Lower leg skin (tissue), 4 donors: ENCODE measurements at places on chromosomes 1 and 21.

- no peak for DNase-seq
These were observed 50.7 kb upstream of the TNFSF4 start for GRCh38 chr1:173257805-173258204.

GRCh38 chr1:200438911-200439310 is 29.1 kb upstream of the ZNF281 start:
- DNase-seq: no peak

DNA sequence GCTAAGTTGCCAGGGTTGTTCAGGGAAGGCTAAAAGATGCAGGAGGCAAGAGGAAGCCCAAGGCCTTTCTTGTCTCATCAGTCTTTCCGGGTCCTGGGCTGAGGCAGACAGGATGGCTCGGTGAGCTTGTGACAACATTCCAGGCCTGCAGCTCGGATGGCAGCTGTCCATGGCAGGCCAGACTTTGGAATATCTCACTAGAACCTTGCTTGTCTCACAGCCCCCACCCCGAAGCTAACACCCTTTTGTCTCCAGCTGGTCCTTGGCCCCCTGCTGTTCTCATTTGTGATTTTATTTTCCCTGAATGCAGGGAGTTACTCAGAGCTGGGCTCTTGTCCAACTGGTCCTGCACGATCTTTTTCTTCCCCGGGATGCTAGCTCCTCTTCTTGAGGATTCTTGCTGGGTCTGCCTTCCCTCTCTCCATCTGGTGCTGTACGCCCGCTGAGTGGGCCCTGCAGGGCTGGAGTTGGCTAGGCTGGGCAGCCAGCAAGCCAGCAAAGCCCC is 477.2 kb upstream of the CAMK1G start:
- no peak for DNase-seq

DNA sequence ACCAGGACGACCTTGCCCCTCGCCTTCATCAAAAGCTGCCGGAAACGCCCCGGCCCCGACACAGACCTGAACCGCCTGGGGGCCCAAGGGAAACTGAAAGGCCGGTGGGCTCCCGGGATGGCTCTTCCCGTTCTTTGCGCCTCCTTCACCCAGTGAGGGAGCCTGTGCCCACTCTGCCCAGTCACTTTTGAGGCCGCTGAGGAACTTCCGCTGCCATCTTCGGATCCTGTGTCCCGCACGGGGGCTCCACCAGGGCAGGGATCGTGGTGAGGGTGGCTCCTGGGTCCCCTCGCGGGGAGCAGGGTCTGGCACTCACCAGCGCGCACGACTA is 104.0 kb downstream of the PPIAL4G start:
- no peak for DNase-seq

DNA sequence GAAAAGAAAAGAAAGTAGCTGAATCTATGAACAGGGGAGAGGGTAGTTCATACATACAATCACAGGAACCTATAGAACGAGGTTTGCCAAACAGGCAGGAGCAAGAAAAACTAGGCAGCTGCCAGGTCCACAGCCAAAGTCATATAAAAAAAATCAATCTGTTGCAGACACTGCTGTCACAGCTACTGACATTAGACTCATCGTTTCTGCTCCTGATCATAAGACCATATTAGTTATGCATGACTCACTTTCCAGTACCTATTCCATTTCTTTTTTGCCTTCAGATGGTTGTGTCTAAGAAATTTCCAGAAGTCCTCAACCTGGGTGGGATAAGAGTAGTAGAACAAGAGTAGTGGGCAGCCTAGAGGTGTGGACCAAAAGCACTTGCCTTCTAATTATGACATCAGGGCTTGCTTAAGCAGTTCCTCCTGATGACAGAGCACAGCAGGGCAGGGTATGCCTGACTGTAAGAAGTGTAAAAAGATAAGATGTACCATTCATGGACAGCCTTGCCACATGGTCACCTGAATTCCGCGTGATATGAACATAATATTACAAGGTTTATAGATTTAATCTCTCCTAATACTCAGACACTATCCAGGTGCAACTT is 323.2 kb upstream of the SGIP1 start:
- no peak for DNase-seq

DNA sequence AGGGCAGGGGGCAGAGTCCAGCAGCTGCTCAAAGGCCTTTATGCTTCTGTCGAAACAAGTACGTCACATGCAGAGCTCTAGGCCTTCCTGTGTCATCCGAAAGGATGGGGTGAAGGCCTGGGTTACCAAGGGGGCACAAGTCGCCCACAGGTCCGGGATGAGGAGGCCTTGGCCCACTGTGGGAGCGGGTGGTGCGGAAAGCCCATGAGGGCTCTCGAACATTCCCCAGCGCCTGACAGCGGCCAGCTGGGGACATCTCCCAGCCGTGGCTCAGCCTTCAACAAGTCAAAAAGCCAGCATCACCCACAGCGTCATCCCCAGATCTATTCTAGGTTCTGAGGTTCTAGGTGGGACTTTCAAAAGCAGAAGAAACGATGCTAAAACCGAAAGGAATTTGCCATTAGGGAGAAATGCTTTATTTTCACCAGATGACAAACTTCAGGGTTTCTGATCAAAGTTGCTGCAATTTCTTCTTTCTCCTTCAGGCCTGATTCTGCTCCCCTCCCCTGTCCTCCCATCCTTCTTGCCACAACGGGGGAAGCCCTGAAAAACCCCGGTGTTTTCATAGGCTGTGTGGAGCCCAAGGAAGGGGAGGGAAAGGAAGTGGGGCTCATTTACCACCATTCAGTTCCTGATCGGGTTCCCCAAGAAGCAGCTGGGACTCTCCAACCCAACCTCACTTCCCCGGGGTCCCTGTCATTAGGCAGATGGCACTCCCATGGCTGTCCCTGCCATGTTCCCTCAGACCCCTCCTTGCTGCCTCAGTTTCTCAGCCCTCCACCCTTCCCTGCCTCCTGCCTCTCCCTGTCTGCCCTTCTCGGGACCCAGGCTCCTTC is 17.6 kb downstream of the GPR137B start:
- DNase-seq: no peak

- no peak for DNase-seq
These were observed 54.4 kb downstream of the PRSS38 start for GRCh38 chr1:227869851-227870305.
